ENCODE measurements at places on chromosomes 6 and 20.

- no peak for DNase-seq
These were observed 199.9 kb downstream of the CDH4 start for GRCh38 chr20:61451953-61452352.

- no peak for DNase-seq
These were observed 646.3 kb downstream of the UTRN start for GRCh38 chr6:144931172-144932035.

DNA sequence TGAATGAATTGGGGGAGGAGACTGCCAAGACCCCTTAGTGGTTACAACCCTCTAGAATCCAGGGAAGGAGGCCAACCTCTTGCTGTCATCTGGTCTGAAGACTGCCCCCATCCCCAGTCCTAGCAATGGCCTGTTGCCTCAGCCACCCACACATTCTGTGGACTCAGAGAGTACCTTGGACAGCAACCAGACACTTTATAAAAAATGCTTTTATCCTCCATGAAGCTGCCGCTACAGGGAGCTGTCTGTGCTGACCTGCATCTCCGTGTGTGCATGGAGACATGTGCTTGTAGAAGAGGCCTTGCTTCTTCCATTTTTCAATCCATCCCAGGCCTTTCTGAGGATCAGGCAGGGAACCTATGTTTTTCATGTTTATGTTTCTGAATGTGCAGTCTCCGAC, 15.2 kb downstream of the CDH22 start:
- DNase-seq, result no peak

- no peak for DNase-seq
These were observed 113.2 kb downstream of the FNDC1 start for GRCh38 chr6:159282421-159282820.

DNA sequence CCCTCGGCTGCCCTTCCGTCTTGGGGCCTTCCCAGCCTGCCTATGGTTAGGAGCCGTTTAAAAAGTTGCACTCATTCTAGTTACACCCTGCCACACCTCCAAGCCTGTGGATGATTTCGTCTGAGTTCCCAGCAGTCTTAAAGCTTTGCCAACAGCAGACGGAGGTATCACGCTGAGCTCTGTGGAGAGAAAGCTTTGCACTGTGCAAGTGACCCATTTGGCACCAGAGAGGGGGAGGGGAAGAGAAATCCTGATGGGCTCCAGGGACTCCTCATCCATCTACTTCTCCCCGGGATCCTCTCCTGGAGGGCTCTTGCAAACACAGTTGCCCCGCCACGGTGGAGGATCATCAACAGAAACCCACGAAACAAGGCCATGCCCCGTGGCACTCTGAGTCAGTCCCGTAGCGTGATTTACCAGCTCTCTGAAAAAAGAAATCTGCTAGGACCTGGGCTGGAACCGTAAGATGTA, 98.8 kb upstream of the CITED2 start:
- no peak for DNase-seq

- no peak for DNase-seq
These were observed 89.8 kb downstream of the CD164 start for GRCh38 chr6:109292420-109292819.

DNA sequence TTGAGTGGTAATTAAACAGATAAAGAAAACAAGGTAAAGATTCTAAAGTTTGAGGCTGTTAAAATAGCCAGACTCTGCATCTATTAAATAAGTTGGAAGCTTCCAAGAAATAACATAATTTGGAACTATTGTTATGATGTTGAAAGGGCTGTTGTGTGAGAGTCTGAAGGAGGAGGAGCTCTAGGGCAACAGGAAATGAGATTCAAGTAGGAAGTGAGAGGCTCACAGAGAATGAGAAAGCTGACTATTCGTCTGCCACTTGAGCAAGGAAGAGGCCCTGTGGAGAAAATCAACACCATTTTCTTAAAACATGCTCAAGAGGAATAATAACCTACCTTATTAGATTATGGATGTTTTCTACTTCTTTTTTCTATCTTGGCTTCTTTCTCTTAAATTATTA, 185.2 kb downstream of the SLC24A3 start:
- DNase-seq, result no peak

DNA sequence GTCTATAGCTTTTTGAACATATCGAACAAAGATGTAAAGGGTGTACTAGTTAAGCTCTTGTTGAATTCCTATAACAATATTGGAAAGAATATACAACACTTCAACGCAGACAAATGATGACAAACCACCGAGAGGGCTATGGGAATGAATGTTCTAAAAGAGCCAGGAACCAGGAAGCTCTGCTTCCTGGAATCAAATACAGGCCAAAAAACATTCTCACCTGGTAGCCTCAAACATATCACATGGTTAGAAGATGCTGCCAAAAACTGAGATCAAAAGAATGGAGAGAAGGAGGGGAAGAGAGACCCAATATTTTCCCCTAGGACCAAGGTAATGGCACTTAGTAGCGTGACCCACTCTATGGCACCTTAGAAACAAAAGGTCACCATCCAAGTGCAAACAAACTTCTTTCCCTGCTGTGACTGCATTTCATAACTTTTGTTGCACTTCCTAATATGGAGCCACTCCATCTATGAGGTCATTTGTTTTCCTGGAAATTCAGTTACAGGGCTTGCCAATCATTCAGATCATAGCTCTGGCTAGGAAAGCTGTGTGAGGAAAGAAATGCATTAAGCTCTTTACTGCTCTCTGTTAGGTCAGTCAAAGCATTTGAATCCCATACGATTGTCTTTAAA, 199.2 kb upstream of the NT5E start:
- no peak for DNase-seq

- DNase-seq, result no peak
These were observed 97.1 kb downstream of the FAXC start for GRCh38 chr6:99252421-99252820.

DNA sequence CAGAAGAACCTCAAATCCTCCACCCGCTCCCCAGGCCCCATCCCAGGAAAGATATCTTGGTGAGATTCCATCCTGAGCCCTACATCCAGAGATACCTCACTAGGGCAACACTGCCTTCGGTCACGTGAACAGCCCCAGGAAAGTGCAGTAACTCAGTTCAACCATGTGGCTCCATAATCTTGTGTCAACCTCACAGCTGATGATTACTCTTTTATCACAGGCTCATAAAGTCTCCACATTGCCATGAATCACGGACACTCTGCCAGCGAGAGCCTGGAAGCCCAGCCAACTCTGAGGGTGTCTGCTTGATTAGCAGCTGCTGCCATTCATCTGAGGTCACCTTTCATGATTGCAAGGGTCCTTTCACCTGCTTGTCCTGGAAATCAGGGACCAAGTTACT, 175.8 kb upstream of the LRFN2 start:
- DNase-seq, result no peak

- no peak for DNase-seq
These were observed 45.2 kb downstream of the KIF16B start for GRCh38 chr20:16528078-16528477.

DNA sequence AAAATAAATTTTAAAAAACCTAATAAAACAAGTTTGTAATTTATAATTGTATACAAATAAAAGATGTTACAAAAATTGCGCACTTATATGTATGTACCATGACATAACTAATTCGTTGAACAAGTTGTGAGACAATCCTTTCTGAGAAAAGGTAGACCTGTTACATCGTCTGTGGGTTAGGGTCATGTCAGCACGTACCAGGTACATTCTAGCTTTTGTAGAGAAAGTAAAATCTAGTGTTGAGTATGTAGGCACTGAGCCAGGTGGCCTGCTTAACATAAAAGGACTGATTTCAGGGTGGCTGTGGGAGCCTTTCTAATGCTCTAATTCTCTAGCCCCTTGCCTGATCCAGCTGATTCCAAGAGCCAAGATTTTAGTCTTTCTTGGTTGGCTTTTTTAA, 10.4 kb downstream of the RPL7L1 start:
- no peak for DNase-seq

GRCh38 chr6:100311707-100312251, 152.9 kb downstream of the SIM1 start:
- no peak for DNase-seq

GRCh38 chr6:163415620-163416556, 1.4 kb downstream of the QKI start:
- DNase-seq, result peak; percentile 64

DNA sequence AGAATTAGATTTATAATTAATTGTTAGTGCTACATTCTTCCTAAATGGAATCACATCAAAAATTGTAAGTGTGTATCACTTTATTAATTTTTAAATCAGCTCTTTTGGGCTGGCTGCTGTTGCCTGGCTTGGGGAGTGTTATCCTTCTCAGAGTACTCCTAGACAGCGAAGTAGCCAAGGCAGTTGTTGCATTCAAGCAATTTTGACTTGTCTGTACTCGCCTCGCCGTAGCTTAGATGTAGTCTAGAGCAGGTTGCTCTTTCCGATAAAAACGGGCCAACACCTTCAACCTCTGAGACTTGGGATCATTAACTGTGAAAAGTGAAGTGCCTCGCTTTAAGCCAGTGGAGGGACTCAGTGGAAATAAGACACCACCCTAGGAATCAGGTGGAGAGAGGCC, 151.3 kb downstream of the FARS2 start:
- no peak for DNase-seq

GRCh38 chr20:62395311-62396242, 8.7 kb downstream of the RPS21 start:
- DNase-seq, result no peak

DNA sequence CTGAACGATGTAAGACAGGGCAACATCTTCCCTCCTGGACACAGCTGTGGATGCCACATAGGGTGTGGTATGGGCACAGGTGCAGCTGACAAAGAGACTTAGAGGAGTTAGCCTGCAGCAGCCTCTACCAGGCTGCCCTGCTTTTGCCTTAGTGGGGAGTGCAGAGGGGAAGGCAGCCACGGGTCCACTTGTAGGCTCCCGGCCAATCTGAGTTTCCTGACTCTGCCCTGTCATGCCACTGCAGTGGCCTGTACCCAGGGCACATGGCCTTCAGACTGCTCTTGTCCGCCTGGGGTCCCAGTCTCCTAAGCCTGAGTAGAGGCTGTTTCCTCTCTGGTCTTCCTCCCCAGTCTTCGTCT, 17.1 kb upstream of the CST9L start:
- DNase-seq, result no peak

- DNase-seq, result no peak
These were observed 391.9 kb downstream of the CD109 start for GRCh38 chr6:74087899-74088298.

GRCh38 chr6:87465051-87465450, 7.7 kb upstream of the SLC35A1 start:
- DNase-seq, result no peak
